ENCODE measurements at places on chromosomes 2 and 18.

DNA sequence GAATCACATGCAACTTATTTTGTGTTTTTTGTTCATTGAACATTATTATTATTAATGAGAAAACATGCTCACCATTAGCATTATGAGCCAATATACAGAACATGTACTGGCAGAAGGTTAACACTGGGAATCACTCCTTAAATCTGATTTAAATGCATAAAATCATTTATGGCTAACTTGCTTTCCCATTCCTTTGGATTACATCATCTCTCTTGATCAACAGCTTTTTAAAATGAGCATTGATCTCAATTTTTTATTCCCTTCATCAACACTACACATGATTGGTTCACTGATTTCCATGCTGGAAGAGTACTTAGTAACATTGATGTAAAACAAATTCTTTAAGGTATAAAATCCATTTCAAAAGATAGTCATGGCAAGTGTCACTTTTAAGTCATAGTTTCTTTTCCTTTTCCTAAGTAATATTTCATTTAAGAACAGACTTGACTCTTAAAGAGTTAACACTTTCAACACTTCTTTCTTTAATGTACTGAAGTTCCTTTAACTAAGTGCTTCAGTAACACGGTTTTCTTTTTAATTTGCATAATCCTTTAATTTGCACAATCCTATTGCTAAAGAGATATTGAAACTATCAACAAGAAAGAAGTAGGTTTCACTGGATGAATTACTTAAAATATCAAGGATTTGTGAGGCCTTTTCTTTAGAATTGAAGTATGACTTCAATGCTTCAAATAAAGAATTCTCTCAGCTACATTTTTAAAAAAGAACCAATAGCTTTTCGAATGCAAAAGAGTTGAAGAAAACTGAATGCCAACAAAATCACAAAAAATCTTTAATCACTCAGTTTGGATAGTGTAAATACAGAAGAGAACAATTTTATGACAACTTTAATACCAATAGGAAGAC lies 24.9 kb upstream of the BUB1 start:
- DNase-seq: no peak

GRCh38 chr2:198213253-198213652 lies 408.9 kb downstream of the PLCL1 start:
- no peak for DNase-seq

DNA sequence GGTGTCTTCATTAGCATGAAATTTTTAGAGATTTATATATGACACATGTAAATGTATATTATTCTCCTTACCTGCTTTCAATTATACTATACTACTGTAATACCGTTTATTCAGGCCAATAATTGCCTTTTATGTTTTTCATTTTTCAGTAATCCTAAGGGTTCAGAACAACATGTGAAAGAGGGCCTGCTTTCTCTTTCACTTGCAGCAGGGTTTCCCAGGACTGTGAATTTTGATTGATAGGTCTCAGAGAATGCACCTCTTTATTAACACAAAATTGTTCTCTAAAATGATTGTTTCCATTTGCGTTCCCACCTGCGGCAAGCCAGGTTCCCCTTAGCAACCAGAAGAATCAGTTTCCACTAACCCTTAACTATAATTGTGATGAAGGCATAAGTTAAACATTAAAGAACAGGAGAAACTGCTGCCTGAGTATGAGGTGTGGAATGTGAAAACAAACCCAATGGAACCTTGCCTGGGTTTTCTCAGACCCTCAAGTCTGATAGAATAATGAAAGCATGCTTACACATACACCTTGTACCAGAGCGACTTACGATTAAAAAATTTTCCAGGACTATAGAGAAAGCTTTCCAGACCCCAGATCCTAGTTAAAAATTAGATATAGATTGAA lies 1591.2 kb upstream of the LRRTM1 start:
- no peak for DNase-seq

- no peak for DNase-seq
Measured at GRCh38 chr2:38075507-38076151, at the start of gene CYP1B1. TSS of gene CYP1B1 (minus strand) at chr2:38076151. CDS start at chr2:38075388, 763 bp downstream.

- no peak for DNase-seq
Measured at GRCh38 chr18:26981360-26982082, 116.0 kb upstream of the AQP4 start.

GRCh38 chr2:15701341-15701907 lies 109.8 kb downstream of the DDX1 start:
- DNase-seq: no peak

DNA sequence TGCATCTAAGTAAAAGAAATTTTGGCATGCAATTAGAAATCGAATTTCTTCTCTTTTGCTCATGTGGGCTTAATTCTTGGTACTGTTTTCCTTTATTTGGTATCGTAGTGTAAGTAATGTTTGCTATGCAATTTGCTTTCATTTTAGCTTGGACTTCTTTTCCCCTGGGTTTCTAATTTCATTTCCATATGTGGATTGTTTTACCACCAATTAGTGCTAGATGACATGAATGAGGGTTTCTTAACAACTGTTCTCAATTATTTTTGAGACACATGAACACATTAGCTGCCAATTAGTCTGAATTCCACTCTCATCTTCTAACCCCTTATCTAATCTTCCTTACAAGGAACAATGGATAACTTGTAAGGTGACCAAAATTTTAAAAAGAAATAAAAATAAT lies 1047.2 kb upstream of the PIK3C3 start:
- DNase-seq: no peak

GRCh38 chr2:74005786-74006185 lies 21.1 kb downstream of the TET3 start:
- DNase-seq: no peak

DNA sequence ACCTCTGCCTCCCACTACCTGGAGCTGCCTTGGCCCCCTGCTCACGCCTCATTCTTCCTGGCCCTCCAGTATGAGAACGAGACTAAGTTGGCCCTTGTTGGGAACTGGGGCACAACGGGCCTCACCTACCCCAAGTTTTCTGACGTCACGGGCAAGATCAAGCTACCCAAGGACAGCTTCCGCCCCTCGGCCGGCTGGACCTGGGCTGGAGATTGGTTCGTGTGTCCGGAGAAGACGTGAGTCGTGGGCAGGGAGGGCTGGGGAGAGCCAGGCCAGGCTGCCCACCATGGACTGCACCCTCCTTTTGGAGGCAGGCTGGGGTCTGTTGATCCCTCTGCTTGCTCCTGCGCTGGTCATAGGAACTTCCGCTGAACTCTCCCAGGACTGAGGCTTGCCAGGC lies 114.7 kb downstream of the DYSF start:
- no peak for DNase-seq

DNA sequence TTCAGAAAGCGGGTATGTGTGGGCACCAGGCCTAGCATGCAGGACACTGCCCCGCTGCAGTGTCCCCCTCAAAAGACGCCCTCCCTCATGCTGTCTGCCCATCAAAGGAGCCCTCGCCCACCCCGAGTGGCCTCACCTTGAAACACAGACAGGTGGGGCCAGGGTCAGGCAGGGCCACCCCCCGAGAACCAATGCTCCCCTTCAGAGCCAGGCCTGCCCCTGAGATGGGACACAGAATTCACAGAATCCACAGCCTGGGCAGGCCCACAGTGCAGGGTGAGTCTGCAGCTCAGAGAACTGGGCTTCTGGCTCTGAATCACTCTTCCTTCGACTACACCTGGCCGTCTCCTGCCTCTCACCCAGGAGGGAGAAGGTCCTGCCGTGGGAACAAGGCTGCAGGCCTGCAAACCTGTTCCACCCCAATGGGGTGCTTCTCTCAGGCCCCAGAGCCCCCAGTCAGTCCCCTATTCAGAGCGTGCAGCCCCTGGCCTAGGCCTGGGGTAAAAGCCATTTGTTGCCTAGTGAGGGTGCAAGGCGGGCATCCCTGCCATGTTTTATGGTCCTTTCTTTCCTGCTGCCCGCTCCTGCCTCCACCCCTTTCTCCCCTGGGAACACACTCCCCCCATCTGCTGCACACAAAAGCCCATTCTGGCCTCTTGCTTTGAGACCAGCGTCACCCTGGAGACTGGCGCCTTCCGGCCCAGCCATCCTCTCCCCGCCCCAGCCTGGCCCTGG lies 11.3 kb upstream of the ARHGEF4 start:
- no peak for DNase-seq

DNA sequence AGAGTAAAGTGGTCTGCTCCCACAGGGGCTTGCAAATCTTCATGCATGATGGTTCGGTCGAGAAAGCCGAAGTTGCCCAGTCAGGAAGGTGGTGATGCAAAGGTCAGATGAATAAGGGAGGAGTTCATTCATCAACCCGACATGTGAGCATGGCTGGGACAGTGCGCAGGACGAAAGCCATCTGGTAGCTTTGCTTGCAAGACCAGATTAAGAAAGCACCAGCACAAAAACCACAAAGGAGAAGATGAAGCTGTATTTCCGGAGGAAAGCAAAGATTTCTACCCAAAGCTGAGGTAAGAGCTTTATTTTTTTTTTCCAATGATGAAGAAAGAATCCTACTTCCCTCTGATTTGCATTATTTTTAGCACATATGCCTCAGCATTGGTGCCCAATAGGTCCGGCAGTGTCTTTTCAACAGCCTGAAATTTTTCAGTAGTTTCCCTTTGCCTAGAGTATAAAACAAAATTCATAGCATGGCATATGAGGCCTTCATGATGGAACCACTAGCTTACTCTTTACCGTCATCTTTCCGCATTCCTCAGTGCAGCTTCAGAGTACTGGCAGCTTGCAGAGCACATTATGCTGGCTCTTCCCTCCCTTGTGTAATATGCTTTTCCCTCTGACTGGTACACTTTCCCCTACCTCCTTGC lies 112.0 kb upstream of the THOC1 start:
- no peak for DNase-seq

- DNase-seq: no peak
Measured at GRCh38 chr2:18403921-18404522, 156.4 kb downstream of the RDH14 start.

DNA sequence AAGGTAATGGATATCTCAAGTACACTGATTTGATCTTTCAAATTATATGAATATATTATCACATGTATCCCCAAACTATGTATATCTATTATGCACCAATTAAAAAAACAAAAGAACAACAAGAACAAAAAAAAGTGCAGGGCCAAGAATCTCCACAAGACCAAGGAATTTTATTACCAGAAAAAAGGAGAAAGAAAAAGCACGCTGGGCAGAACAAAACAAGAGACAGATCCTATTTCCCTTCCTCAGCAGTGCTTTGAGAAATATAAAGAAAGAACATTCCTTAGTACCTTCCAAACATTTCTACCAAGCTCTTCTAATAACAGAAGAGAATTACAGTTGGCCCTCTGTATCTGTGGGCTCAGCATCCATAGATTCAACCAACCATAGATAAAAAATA lies 144.7 kb upstream of the CREB1 start:
- DNase-seq: no peak

DNA sequence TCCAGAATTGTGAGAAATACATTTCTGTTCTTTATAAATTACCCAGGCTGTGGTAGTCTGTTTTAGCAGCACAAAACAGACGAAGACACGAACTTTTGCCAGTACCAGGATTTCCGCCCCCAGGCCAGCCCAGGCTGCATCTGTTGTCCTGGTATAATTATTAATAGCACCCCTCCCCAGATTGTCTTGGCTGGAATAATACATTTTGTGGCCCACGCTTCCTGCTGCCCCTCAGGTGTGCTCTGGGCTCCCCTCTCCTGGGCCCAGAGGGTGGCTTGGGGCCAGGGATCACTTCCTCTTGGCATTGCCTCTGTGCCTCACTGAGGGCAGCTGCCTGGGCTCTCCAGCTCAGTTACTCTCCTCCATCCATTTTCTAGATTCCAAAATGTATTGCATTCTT lies 102.1 kb upstream of the HS6ST1 start:
- DNase-seq: no peak

DNA sequence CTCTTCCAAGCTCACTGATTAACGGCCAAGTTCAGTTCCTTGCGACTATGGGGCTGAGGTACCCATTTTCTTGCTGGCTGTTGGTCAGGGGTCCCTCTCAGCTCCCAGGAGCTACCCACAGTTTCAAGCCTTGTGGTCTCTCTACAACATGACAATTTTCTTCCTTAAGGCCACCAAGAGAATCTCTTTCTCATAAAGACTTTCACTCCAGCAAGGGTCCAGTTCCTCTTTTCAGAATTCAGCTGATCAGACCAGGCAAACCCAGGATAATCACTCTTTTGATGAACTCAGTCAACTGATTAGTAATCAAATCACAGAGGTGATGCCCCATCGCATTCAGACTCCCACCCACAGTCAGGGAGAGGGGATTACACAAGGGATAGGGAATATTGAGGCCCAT lies 129.7 kb downstream of the IRS1 start:
- no peak for DNase-seq
